Fibroblast of villous mesenchyme (primary cell): ENCODE measurements at places on chromosomes 11 and 22. TPM values are rescaled to one million over a fixed set of nuclear protein-coding genes. Genes with fewer than 3 reads are reported as not detected.

Gene TOLLIP
- 27.2 and 29.3 TPM in 2 replicates for total RNA-seq

Gene CCDC89
- total RNA-seq, result 2.6 and 3.9 TPM in 2 replicates

Gene ATP6V1E1
- 128 and 177 TPM in 2 replicates for total RNA-seq

Gene PIH1D2
- 1.3 and 2.6 TPM in 2 replicates for total RNA-seq

Gene OR51E1
- not detected in 2 replicates for total RNA-seq

Gene NPAT
- total RNA-seq, result 15.8 and 19.0 TPM in 2 replicates

DNA sequence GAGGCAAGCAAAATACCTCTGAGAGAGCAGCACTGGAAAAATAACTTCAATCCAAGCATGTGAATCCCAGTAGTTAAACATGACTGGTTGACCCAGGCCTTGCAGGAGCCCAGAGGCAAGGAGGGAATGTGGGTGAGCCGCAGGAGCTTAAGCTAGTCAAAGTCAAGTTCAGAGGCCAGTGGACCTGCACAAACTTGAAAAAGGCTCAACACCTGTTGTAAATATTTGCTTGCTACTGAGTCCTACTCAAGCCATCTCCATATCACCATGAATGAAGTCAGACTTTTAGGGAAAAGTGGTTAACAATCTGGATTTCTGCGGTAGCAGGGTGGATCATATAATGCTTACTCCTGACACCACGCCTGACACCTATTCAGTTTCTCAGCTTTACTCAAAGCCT is 4.8 kb upstream of the CAT start:
- no peak for DNase-seq

- no peak for DNase-seq
Observed at GRCh38 chr11:119187123-119187892, 2.0 kb downstream of the NHERF4 start.

GRCh38 chr11:123603666-123604065 is 50.8 kb downstream of the SCN3B start:
- no peak for DNase-seq

DNA sequence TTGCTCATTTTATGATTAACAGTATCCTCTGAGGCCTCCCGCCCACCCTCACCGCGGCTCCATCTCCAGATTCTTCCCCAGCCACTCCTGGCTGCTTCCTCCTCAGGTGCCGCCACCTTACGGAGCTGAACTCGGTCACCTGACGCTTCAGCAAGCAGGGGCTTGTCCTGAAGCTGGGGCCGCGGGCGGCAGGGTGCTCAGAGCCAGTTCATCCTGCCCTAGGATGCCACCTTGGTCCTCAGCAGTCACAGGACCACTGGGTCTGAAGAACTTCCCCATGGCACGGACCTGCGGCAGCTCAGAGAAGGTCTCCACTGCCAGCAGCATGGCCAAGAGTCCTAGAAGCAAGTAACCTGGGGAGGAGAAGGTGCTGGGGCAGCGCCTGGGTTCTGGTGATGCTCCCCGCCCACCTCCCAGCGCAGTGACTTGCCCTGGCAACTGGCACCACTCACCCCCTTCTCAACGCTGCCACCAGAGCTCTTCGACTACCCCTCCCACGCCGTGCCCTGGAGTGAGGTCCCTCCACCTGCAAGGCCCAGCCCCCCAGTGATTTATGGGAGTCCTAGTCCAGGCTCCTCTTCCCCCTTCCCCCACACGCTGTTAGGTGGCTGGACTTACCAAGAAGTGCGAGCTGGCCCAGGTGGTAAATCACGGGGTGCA is 2.6 kb downstream of the KCNK7 start:
- no peak for DNase-seq

DNA sequence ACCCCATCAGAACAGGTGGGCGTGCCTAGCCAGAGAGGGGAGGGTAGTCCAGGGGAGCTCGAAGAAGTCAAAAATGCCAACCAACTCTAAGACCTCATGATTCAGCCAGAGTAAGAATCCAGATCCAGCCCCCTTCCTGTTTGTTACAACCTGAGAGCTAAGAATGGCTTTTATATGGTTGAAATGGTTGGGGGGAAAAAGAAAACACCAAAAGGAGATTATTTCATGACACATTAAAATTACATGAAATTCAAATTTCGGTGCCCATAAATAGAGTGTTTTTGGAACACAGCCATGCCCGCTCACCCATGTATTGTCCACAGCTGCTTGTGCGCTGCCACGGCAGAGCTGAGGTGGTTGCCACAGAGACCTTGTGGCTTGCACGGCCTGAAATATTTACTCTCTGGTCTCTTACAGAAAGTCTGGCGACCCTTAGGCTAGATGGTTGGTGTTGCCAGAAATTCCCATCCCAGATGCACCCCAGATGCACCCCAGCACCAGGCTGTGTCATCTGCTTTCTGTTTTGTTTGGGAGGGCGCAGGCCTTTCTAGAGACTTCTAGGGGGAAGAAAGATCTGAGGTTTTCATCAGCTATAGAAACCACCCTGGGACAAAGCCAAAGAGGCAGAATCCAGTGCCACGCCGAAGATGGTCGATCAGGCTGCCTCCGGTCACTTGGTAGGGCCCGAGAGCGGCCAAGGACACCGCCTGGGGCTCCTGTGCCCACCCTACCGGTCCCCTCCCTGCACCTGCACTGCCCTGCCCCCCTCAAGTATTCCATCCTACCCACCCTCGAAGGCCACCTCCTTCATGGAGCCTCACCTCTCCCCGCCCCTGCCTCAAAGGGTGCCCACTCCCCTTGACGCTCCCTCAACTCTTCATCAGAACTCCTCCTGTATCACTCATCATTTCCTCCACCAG is 80.2 kb downstream of the DSCAML1 start:
- no peak for DNase-seq

DNA sequence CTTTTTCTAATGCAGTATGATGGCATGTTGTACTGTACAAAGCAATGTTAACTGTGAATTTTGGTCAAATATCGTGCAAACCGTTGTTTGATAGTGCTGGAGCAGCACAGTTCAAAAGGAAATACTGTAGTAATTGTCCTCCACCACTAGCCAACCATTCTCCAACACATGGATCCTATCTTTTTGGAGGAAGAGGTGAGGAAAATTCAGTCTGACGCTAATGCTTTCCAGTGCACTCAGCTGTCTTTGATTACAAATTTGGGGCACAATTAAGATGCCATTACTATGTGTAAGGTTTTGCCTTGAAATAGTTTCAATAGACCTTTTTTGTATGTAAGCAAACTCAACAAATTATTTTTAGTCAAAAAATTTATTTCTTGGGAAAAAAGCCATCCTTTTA is 240.5 kb upstream of the CCDC179 start:
- DNase-seq, result no peak

DNA sequence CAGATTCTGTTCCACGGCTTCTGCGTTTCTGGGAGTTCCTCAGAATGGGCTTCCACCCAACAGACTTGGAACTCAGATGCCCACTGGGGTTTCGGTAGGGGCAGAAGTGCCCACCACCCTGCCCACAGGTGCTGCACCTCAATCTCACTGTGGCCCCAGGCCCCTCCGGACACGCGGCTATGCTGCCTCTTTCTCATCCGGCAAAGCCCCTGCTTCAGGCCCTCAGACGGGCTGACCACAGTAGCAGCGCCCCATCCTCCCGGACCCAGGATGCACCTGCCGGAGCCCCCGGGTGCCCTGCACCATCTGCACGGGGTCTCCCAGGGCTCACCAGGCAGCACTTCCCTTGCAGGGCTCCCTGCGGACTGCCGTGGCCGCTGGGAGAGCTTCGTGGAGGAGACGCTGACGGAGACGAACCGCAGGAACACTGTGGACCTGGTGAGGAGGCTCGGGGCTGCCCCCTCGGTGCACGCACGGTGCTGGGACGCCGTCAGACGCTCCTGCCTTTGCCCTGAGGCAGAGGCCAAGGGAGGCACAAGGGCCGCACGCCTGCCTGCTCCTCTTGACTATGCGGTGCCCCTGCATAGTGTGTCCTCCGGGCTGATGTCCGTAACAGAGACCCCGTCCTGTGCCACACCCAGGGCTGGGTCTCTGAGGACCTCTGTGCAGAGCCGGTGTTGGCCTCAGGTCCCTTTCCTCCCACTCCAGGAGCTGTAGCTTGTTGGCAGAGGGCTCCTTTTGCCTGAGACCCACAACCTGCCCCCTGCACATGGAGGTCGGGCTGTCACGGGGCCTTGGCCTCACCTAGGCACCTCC is 38.6 kb downstream of the SBF1 start:
- no peak for DNase-seq

- DNase-seq, result no peak
Observed at GRCh38 chr22:46582281-46582933, 37.8 kb upstream of the GRAMD4 start.

- no peak for DNase-seq
Observed at GRCh38 chr22:30804626-30805025, 110.0 kb downstream of the OSBP2 start.

GRCh38 chr11:38547462-38547861 is 1949.4 kb upstream of the RAG2 start:
- DNase-seq, result no peak
